Colonic mucosa (tissue), 4 donors: ENCODE measurements at places on chromosomes 4 and X. TPM values are rescaled to one million over a fixed set of nuclear protein-coding genes. Genes with fewer than 3 reads are reported as not detected.

DNA sequence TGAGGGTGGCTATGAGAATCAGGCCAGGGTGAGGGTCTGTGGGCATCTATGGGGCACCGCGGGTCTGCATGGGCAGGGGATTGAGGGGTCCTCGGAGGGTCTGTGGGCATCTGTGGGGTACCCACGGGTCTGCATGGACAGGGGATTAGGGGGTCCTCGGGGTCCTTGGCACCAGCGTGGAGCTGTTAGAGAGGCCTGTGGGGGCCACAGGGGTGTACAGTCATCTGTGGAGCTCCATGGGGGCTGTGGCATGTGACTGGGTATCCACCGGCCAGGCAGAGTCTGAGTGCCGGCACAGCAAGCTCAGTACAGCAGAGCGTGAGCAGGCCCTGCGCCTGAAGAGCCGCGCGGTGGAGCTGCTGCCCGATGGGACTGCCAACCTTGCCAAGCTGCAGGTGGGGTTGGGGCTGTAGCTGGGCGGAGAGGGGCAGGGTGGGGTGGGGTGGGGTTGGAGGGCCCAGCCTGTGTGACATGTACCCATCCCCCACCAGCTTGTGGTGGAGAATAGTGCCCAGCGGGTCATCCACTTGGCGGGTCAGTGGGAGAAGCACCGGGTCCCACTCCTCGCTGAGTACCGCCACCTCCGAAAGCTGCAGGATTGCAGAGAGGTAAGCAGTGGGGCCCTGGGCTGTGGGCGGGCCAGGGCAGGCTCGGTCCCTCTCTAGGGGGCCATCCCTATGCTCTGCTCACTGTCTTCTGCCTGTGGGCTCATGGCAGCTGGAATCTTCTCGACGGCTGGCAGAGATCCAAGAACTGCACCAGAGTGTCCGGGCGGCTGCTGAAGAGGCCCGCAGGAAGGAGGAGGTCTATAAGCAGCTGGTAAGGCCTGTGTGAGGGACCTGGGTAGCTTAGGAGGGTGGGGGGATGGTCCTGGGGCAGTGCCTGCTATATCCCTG, 12.9 kb downstream of the CCDC22 start:
- H3K4me1 ChIP-seq: no peaks in the 10 kb centered on the region
- no peaks in the 10 kb centered on the region for H3K27me3 ChIP-seq
- H3K4me3 ChIP-seq: no peak overlapping the region
- no peaks in the 10 kb centered on the region for H3K36me3 ChIP-seq
- DNase-seq: no peak

- no peaks in the 10 kb centered on the region for H3K36me3 ChIP-seq
- no peak overlapping the region for H3K4me3 ChIP-seq
- no peaks in the 10 kb centered on the region for H3K27me3 ChIP-seq
- DNase-seq: no peak
- H3K4me1 ChIP-seq: no peaks in the 10 kb centered on the region
- no peak overlapping the region for H3K27ac ChIP-seq
These were observed 8.5 kb upstream of the NXF3 start for GRCh38 chrX:103101299-103102042.

GRCh38 chrX:38768079-38768478, 33.2 kb upstream of the MID1IP1 start:
- H3K4me3 ChIP-seq: no peak overlapping the region
- H3K36me3 ChIP-seq: no peaks in the 10 kb centered on the region
- H3K4me1 ChIP-seq: no peaks in the 10 kb centered on the region
- no peak for DNase-seq
- H3K27me3 ChIP-seq: no peaks in the 10 kb centered on the region

- H3K36me3 ChIP-seq: no peaks in the 10 kb centered on the region
- peak overlapping the region; percentile 57 for H3K4me3 ChIP-seq
- no peaks in the 10 kb centered on the region for H3K27me3 ChIP-seq
- no peaks in the 10 kb centered on the region for H3K4me1 ChIP-seq
These were observed 661 bp downstream of the SPIN4 start for GRCh38 chrX:63350465-63350877.

DNA sequence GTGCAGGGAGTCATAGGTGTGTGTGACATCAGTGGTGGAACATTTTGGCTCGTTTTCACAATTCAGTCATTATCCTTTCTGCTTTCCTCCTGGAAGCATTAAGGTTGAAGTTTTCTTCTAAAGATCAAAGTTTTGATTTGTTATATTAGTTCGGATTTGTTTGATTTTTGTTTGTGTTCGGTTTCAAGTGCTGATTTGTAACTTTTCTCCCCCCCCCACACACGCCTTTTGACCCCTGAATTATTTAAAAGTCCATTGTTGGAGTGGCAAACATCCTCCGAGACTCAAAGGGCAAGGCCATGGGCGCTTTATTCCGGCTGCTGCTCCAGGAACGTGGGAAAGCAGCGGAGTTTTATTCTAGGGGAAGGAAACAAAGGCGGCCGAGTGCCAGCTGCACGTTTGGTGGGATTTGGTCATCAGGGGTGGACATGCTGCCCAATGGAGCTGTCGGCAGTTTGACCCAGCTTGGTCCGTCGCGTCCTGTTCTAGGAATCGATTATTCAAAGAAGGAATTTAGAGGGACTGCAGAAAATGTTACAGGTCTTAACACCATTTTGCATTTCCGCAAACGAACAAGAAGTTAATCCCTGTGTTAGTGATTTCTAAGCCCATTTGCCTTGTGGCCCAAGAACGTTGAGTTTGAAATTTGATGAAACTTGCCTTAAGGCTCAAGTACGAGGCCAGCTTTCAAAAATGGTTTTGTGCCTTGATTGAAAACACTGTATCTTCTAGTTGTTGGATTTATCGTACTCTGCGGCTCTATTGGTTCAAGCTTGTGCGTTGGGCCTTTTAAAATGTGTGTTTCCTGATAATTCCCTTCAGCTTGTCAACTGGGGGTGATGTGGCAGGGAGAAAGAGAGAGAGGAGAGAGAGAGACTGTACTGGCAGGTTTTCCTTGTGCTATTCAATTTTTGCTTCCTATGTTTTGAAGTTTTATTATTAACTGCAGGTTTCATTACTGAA, 565 bp upstream of the ZNF41 start:
- H3K4me3 ChIP-seq: peak overlapping the region; percentile 55
- H3K36me3 ChIP-seq: no peaks in the 10 kb centered on the region
- H3K4me1 ChIP-seq: no peaks in the 10 kb centered on the region
- no peaks in the 10 kb centered on the region for H3K27me3 ChIP-seq

AFP gene
- total RNA-seq: 4.6 TPM

TCEAL6 gene
- not detected for total RNA-seq

KLHL34 gene
- total RNA-seq: 2.3 TPM

DNA sequence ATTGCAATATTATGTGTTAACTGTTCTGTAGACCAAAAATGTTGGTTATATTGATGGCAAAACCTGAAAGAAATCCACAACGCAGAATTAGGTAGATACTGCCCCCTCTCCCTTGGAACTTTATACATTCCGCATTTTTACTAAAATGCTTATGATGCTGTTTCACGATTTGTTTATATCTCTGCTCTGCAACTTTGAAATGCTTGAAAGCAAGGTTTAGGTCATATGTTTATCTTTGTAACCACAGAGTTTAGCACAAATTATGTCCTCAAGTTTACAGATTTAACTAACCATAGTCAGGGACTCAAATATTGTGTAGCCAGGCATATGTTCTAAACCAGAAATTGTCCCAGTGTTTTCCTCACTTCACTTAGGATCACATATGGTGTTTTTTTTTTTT, 66.1 kb upstream of the H2AZ1 start:
- no peaks in the 10 kb centered on the region for H3K36me3 ChIP-seq
- DNase-seq: no peak
- no peak overlapping the region for H3K4me3 ChIP-seq
- H3K27ac ChIP-seq: no peak overlapping the region

MAGIX gene
- total RNA-seq: 14.7 TPM

GNRHR gene
- not detected for total RNA-seq

GRCh38 chr4:102358128-102358527, 12.8 kb upstream of the SLC39A8 start:
- H3K27me3 ChIP-seq: no peaks in the 10 kb centered on the region
- no peak overlapping the region for H3K4me3 ChIP-seq
- H3K36me3 ChIP-seq: no peaks in the 10 kb centered on the region
- DNase-seq: no peak
- no peaks in the 10 kb centered on the region for H3K4me1 ChIP-seq
